Inflammatory macrophage (primary cell): ENCODE measurements at places on chromosomes 2 and 18.

DNA sequence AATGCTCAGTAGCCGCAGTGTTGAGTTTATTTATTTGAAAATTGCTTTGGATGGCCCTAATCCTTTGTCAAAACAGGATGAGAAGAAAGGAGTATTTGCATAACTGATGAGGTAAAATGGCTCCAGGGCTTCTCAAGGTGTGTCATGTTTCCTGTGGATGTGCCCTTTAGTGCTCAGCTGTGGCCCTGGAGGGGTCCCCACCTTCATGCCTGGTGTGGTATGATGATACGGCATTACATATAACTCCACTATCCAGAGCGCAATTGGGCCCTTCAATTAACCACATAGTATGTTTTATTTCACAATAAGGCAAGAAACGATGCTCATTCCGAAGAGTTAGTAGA is 39.8 kb upstream of the TMEM178A start:
- DNase-seq, result no peak

GRCh38 chr2:48227617-48228344 is 302.2 kb upstream of the STON1 start:
- peak; percentile 85 for DNase-seq

DNA sequence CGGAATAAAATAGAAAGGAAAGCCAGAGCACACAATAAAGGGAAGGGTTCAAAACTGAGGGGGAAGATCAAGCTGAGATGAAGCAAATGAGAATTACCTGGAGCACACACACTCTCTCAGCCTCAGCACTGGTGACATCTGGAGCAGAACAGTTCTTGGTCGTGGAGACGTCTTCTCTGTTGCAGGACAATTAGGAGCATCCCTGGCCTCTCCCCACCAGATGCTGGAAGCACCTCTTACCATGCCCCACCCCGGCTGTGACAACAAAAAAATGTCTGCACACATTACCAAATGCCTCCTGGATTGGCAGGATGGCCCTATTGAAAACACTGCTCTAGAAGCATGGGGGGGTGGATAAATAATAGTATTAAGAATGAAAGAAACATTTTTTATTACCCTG is 43.6 kb upstream of the MAP3K20 start:
- DNase-seq, result no peak

- DNase-seq, result no peak
Observed at GRCh38 chr2:128413718-128414341, 95.2 kb upstream of the HS6ST1 start.

- no peak for DNase-seq
Observed at GRCh38 chr2:106195456-106195855, 1.4 kb upstream of the UXS1 start.

GRCh38 chr2:165015052-165015642 is 59.8 kb upstream of the SLC38A11 start:
- DNase-seq, result peak; percentile 59

DNA sequence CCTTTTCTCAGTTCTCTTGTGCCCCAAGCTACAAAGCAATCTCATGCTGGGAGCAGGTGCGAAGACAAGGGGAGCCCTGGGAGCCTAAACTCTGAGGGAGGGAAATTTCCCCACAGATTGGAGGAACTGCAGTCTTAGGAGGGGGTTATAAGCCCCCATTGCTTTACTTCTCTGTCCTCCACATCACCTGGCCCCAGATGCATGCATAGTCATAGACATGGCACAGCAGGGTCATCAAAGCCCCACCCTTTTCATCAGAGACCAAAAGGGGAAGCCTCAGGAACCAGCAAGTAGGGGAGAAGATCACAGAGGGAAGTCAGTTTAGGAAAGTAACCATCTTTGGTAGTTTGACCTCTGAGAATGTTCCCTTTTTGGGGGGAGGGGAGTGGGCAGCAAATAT is 33.7 kb downstream of the LANCL1 start:
- peak; percentile 51 for DNase-seq

- DNase-seq, result peak; percentile 93
Observed at GRCh38 chr2:10398496-10398895, 49.6 kb downstream of the ODC1 start.

GRCh38 chr2:159518321-159519005 is 97.9 kb downstream of the BAZ2B start:
- DNase-seq, result no peak
